ENCODE measurements at places on chromosomes 3 and 15. TPM values are rescaled to one million over a fixed set of nuclear protein-coding genes. Genes with fewer than 3 reads are reported as not detected.

Gene CLK3
- total RNA-seq: 65.9 TPM

Gene TLR9
- total RNA-seq: 1.1 TPM

Gene CHRFAM7A
- total RNA-seq: 4.1 TPM

Gene CCDC39
- total RNA-seq: 5.1 TPM

Measured in lung (tissue), 17 donors.